GM04503 (cell line): ENCODE measurements at places on chromosomes 1 and 21.

DNA sequence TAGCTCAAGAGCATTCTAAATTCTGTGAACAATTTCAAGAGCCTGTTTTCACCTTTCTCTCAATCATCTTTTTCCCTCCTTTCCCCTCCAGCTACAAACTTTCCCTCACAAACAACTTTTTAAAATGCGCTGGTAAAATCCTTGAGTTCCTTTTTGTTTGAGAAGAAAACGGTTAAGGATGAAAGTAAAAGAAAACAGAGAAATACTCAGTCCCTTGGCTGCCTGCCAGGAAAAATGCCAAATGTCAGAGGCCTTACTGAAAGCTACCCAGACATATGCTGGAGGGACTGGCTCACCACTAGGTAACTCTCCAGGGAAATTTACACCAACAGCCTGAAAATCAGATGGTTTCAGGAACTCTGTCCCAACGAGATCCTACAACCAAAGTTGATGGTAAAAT lies 11.0 kb upstream of the SERBP1 start:
- no peak for DNase-seq

DNA sequence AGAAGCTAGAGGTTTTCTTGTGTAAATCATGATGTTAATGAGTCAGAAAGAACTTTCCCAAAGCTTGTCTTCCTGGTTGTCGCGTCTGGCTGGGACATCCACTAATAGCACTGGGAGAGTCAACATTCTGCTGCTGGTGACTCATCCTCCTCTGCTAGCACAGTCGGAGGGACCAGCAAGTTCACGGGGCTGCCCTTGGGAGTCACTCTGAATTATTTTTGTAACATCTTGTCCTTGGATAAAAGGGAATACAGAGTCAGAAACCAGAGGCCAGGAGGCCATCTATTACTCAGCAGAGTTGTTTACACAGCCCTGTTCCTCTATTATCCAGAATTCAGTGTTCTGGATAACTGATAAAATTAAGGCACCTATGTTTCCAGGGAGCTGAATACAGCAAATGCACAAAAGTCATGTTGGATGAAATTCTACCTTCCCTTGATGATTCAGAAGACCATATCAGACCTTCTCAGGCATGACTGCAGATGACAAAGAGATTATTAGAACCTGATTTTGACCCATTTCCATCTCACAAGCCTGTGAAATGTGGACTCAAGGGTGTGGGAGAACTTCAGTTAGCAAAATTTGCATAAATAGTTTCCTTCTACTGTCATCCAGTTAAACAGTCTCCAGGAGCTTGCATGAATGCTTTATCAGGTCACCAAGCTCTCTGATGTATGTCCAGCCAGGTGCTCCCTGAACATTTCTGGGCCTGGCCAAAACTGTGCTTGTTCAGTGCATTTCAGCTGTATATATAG lies 68.1 kb downstream of the JAK1 start:
- DNase-seq = peak; percentile 88

GRCh38 chr1:21520899-21521716 lies 11.9 kb downstream of the ALPL start:
- peak; percentile 14 for DNase-seq

DNA sequence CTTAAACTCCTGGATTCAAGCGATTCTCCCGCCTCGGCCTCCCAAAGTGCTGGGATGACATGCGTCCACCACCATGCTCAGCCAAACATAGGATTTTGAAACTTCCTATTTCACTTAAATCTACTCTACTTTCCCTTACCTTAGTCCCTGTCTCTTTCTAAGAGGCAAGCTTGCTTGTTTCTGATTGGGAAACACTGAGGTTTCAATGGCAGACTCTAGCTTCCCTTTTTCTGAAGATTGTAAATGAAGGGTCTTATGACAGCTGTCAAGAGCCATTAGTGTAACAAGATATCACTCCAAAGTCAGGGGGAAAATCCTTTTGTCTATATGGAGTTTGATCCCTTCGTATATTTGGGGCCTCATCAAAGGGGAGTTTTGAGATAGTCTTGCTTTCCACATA lies 23.5 kb upstream of the LMO4 start:
- DNase-seq = no peak

GRCh38 chr1:201559679-201560162 lies 20.8 kb downstream of the NAV1 start:
- no peak for DNase-seq

- no peak for DNase-seq
These were observed 23.2 kb upstream of the TMEM222 start for GRCh38 chr1:27298632-27299384.

- no peak for DNase-seq
These were observed 27.0 kb downstream of the CLCA4 start for GRCh38 chr1:86573763-86574484.

GRCh38 chr1:45429561-45430159 lies 61.3 kb downstream of the TESK2 start:
- no peak for DNase-seq

- DNase-seq = no peak
These were observed 37.6 kb downstream of the FCRL2 start for GRCh38 chr1:157739229-157739901.

DNA sequence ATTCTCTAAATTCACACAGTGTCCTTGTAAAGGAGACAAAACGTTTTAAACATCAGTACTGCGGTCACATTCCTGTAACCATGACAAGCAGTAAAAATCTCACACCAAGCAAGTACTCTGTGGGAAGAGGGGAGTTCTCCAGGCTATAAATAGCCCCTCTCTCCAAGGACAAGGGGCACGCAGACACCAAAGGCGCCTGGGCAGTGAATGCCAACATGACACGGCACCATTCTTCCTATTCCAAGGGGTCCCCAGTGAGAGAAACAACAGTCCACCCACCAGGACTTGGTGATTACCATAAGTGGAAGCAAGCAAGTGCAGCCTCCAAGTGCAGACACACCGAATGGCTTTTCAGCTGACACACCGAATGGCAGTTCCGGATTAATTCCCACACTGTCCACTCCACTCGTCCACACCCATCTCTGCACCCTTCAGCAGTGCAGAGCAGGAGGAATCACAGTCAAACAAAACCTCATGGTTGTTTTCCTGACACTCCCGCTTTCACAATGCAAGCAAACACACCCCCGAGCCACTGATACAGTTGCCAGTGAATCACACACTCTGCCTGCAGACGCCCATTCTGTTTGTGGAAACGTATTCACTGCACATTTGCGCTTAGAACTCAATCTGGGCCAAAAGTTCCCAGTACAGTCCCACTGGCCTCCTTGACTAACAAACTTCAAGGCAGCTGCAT lies 1.8 kb downstream of the PTTG1IP start:
- peak; percentile 58 for DNase-seq

DNA sequence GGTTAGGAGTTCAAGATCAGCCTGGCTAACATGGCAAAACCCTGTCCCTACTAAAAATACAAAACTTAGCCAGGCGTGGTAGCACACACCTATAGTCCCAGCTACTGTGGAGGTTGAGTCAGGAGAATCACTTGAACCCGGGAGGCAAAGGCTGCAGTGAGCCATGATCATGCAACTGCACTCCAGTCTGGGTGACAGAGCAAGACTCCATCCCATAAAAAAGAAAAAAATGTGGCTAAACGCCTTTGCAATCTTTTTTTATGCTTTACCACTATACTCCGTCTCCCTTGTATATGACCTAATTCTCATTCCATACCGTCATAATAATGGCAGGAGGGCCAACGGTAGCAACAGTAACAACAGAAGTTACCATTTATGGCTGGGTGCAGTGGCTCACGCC lies 109.5 kb downstream of the ASH1L start:
- DNase-seq = no peak

DNA sequence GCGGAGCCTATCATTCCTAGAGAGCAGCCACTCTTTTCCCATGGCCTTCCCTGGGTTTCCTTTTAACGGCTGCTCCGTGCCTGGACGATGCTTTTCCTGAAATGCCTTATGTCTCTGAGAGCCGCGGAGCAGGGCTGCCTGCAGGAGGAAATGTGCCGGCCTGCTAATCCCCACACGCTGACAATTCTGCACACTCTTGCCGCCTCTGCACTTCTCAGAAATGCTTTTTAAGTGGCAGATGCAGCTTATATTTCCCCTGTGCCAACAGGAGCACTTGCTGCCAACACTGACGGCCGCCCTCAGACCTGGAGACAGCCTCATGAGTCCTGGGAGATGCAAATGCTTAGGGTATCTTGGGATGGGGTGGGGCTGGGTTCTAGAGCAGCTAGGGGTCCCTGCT lies 253.2 kb downstream of the GRIK3 start:
- DNase-seq = no peak

- no peak for DNase-seq
These were observed 16.1 kb downstream of the MAB21L3 start for GRCh38 chr1:116127123-116127847.

DNA sequence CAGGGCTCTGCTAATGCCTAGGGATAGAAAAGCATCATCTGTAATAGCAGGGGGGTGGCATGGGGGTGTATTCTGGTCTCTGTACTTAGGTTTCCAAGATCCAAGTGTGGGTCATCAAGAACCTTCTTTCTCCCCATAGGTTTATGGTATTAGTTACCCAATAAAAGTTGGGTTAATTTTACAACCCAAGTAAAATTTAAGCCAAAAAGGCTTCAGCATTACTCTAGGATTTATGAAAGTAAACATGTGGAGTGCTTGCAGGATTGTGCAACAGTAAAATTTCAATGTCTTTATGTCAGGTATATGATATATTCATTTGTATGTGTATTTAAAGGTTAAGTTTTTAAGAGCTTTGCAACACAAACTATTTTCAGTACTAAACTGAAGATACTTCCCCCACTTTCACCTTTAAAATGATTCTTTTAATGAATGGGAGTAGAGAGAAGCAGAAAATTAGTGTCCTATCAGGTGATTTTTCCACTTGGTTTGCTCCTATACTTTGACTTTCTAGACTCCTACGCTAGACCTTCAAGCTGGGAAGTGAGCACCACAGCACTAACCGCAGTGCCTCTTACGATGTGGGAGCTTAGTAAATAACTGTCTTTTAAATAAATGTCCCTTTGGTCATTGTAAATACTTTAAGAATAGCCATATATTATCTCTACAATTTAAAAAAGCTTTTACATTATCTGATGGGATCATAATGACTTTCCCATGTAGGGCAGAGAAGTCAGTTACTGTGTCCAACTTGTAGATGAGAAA lies 67.8 kb upstream of the UBE2U start:
- no peak for DNase-seq

GRCh38 chr1:179955287-179955680 lies 674 bp downstream of the CEP350 start:
- DNase-seq = no peak
